ENCODE measurements at places on chromosomes 3 and 15.

GRCh38 chr15:60476713-60477112 lies 2.2 kb downstream of the ICE2 start:
- no peak for DNase-seq

- no peak for DNase-seq
Observed at GRCh38 chr15:100464888-100465287, 63.9 kb downstream of the CERS3 start.

GRCh38 chr3:26522919-26523318 lies 99.7 kb upstream of the LRRC3B start:
- no peak for DNase-seq

DNA sequence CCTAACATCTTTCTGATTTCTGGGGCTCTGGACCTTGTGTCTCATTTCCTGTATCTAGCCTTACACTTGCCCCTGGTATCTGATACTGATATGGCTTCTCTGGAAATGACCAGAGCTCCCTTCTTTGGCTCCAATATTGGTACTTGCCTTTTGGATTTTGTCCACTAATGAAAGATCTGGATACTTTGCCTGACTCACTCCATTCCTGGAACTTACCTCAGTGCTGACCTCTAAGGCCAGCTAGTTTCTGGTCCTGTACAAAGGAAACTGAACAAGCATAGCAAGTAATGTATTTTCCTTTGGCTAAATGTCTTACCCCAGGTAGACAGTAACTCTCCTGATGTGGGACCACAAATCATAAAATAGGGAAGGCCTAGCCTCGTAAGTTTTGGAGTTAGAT lies 93.8 kb upstream of the SLC4A7 start:
- DNase-seq = no peak

- no peak for DNase-seq
Observed at GRCh38 chr15:48929661-48930060, 34.1 kb downstream of the SHC4 start.

- no peak for DNase-seq
Observed at GRCh38 chr3:175070946-175071345, 211.8 kb downstream of the NAALADL2 start.

DNA sequence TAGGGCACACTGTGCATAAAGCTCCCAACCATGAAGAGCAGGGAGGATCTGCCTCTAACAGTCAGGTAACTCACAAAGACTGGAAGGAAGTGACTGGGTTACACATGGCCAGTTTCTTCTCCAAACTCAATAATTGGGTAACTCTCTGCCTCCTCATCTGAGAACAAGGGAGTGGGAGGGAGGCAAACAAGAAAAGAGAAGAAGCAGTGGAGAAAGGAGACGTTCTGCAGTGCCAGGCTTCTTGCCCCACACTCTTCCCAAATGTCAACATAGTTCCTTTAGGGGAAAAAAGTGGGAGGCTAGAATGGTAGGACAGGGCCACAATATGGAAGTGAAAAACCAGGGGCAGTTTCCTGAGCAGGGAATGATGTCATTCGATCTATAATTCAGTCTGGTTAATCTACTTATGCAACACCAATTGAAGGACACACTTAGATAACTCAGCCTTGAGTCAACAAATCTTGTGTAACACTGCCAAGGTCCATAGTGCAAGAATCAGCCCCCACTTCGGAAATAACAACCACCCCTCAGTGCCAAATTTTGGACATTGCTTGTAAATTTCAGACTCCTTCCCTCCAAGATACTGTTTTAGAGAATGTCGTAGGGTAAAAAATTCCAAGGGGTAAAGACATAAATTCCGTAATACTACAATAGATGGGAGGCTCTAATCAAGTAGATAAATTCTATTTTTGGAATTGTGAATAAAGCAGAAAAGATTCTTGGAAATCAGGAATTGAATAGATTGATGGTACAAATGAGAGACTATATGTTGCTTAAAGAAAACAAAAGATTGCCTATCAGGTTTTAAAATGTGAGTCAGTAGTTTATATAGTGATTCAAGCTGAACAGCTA lies 143.0 kb downstream of the LPP start:
- DNase-seq = no peak

GRCh38 chr3:131047582-131047981 lies 20.9 kb downstream of the NEK11 start:
- no peak for DNase-seq

DNA sequence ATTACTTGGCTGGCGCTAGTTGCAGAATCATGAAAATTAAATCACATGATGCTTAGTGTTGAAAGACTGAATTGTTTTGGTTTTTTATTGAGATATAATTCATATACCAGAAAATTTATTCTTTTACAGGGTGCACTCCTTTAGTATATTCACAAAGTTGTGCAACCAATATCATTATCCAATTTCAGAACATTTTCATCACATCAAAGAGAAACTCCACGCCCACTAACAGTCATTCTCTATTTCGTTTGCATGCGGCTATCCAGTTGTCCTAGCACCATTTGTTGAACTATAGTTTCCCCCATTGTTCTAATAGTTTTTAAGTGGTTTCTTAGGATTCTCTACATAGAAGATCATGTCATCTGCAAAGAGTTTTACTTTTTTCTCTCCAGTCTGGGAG lies 3.7 kb downstream of the EHD4 start:
- DNase-seq = no peak

DNA sequence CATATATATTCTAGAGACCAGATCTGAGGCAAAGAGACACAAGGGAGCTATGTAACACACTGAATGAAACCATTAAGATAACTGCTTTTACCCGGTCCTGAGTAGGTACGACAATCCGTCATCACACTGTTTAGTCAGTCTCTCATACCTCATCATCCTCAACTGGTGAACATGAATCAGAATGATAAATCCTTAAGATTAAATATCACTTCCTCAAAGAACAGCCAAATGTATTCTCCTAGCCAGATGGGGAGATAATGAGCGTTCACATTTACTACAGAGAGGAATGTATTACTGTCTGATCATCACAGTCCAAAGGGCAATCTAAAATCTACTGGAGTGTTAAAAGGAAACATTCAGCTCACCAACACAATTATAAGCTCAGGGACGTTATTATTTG lies 319.4 kb upstream of the STAC start:
- DNase-seq = no peak

GRCh38 chr15:77457905-77458265 lies 37.2 kb downstream of the HMG20A start:
- DNase-seq = no peak

- no peak for DNase-seq
Observed at GRCh38 chr15:57281321-57281720, 95.0 kb upstream of the CGNL1 start.

- no peak for DNase-seq
Observed at GRCh38 chr3:185572183-185572582, 13.9 kb upstream of the SENP2 start.

Data from stimulated activated effector memory CD8-positive, alpha-beta T cell treated with anti-CD3 and anti-CD28 coated beads, Interleukin-12 subunit alpha, Interleukin-12 subunit beta, amount 100 ng/mL, for 72 hours (primary cell).